ENCODE measurements at places on chromosomes 11 and 22. TPM values are rescaled to one million over a fixed set of nuclear protein-coding genes. Genes with fewer than 3 reads are reported as not detected.

Gene DNAJC4
- total RNA-seq: 31.5 TPM

Gene GDPD4
- total RNA-seq: not detected

GRCh38 chr11:12832480-12833224 lies 158.4 kb downstream of the TEAD1 start:
- DNase-seq: no peak

- DNase-seq: no peak
Measured at GRCh38 chr11:26011474-26011873, 320.5 kb upstream of the ANO3 start.

- DNase-seq: no peak
Measured at GRCh38 chr22:38292694-38293093, 19.9 kb upstream of the TMEM184B start.

DNA sequence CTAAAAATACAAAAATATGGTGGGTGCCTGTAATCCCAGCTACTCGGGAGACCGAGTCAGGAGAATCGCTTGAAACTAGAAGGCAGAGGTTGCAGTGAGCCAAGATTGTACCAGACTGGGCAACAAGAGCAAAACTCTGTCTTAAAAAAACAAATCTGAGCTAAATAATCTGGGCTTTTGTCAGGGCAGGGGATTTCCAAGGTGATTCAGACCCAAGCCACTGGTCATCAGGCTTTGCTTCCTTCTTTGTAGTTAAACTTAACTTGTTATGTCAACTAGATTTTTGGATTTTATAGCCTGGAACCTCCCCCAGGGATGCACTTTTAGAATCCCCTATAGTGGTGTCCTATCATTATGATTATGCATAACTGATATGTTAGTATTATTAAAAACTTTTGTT lies 27.0 kb upstream of the SLC22A8 start:
- DNase-seq: no peak

- DNase-seq: peak; percentile 95
Measured at GRCh38 chr11:72222907-72223614, 1.5 kb upstream of the INPPL1 start.

- DNase-seq: no peak
Measured at GRCh38 chr11:67158221-67158620, 39.2 kb downstream of the KDM2A start.

- DNase-seq: no peak
Measured at GRCh38 chr22:19097518-19097917, 24.7 kb downstream of the DGCR2 start.

DNA sequence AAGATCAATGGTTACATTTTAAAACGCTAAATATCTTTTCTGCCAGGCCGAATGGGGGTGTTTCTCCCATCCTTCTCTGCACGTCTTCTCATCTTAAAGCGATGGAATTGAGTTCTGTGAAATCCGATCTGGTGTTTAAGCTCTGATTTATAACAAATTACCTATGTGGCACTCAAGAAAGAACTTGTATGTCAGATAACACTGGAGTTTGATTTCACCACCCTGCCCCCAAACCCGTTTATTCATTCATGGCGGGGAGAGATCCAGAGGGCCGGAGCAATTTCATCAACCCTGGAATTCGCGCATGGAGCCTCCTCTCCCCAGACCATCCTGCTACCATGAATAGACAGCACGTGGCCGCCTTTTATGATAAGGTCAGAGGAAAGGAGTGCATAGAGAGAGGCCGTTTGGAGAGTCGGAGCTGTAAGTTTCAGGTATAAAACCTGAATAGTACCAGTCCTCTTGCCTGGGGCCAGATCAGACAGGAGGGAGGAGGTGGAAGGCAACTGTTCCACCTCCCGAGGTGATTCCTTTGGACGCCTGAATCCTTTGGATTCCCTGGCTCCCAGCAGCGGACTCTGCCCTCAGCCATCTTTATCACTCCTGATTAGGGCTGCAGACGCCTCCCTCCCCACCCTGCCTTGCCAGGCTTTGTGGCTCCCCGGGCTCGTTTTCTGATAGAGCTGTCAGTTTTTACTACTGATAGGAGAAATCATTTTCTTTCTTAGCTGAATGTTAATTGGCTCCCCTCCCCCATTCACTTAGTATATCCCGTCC lies 27.3 kb upstream of the NFAM1 start:
- DNase-seq: no peak

DNA sequence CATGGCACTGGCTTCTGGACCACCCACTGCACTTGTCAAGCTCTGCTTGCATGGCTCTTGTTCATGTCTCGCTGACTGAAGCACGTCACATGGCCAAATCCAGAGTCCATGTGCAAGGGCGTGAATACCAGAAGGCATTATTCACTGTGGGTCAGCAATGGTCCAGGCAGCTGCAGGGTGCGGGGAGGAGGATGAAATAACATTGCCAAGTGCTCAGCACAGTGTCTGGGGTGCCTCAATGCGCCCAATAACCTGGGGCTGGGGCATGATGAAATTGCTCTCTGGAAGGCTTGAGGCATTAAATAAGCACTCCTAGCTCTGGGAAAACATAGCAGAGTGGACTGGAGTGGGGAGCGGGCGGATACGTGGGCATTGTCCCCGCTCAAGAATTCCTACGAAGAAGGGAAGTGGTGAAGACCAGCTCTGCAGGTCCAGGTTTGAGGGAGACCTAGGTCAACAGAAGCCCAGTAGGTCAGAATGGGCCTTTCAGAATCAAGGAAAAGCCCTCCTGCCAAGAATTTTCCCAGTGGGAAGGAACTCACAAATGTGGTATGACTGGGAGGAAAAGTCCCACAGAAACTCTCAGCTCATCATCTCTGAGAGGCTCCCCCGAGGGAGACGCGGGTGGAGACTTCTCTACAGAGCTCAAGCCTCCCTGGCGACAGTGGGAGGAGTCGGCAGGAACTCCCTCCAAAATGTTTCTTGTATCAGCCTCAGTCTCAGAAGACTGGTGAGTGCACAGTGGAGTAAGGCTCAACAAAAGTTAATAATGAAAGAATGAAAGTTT lies 15.3 kb upstream of the ACCSL start:
- DNase-seq: peak; percentile 66

- DNase-seq: no peak
Measured at GRCh38 chr11:74953451-74953850, 4.4 kb downstream of the SPCS2 start.
